ENCODE measurements at places on chromosomes 4 and X. TPM values are rescaled to one million over a fixed set of nuclear protein-coding genes. Genes with fewer than 3 reads are reported as not detected.

Gene NSUN7
- total RNA-seq = 8.0 TPM

- no peaks in the 10 kb centered on the region for H3K36me3 ChIP-seq
- no peak overlapping the region for H3K27ac ChIP-seq
Observed at GRCh38 chr4:83214079-83214478, 70.5 kb downstream of the COQ2 start.

DNA sequence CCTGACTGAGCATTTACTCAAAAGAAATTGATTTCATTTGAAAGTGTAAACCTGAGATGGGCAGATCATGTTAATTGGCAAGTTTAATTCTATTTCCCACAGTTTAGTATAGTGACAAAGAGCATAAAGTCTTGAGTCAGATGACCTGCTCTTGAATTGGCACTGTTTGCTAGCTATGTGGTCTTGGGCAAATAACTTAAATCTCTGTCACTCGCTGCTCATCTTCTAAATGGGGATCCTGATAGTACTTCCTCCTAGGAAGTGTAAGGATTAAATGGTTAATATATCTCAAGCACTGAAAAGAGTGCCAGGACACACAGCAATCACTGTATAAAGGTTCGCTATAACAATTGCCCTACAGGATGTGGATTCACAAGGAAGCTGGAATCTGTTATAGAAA is 242.8 kb upstream of the JADE1 start:
- no peak overlapping the region for H3K4me3 ChIP-seq
- H3K27me3 ChIP-seq = no peaks in the 10 kb centered on the region
- peak overlapping the region; percentile 6 for H3K27ac ChIP-seq
- H3K4me1 ChIP-seq = peaks cover 22% of the 10 kb centered on the region
- H3K36me3 ChIP-seq = no peaks in the 10 kb centered on the region

Gene SHROOM2
- 8.5 TPM for total RNA-seq

Gene MPP1
- total RNA-seq = 18.7 TPM

Gene TSPAN7
- 12.3 TPM for total RNA-seq

- H3K4me1 ChIP-seq = no peaks in the 10 kb centered on the region
- H3K27ac ChIP-seq = no peak overlapping the region
- DNase-seq = no peak
Observed at GRCh38 chr4:102799816-102800215, 27.5 kb downstream of the UBE2D3 start.

Gene FAM193A
- total RNA-seq = 9.8 TPM

DNA sequence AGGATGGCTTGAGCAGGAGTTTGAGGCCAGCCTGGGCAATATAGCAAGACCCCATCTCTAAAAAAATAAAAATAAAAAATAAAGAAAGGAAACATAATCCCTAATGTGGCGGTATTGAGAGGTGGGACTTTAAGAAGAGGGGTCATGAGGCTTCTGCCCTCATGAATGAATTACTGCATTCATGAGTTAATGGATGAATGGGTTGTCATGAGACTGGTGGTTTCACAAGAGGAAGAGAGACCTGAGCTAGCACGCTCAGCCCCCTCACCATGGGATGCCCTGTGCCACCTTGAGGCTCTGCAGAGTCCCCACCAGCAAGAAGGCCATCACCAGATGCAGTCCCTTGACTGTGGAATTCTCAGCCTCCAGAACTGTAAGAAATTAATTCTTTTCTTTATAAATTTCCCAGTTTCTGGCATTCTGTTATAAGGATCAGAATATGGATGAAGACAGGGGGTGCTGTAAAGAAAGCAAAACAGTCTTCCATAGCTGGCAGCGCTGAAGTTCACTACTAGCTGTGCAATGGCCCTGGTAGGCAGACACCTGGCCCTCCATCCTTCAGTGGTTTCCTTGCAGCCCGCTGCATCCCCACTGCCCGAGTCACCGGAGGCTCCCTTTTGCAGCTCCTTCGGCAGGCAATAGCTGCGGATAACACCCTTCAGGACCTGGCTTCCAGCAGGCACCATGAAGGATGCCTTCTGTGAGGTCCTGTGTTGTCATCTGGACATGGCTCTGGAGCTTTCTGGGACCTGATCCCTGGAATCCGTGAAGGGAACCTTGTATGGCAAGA is 44.8 kb upstream of the NSG1 start:
- H3K36me3 ChIP-seq = no peaks in the 10 kb centered on the region
- H3K4me3 ChIP-seq = no peak overlapping the region
- no peak overlapping the region for H3K27ac ChIP-seq
- no peaks in the 10 kb centered on the region for H3K4me1 ChIP-seq
- no peaks in the 10 kb centered on the region for H3K27me3 ChIP-seq

DNA sequence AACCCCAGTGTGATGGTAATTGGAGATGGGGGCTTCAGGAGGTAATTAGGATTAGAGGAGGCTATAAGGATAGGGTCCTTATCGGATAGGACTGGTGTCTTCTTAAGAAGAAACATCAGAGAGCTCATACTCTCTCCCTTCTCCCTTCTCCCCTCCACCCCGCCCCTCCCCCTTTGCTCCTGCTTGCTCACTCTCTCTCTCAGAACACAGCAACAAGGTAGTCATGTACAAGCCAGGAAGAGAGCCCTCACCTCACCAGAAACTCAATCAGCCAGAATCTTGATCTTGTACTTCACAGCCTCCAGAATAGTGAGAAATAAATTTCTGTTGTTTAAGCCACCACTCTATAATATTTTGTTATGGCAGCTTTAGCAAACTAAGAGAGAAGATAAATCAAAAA is 4.5 kb downstream of the DDX60L start:
- H3K36me3 ChIP-seq = no peaks in the 10 kb centered on the region
- no peak overlapping the region for H3K27ac ChIP-seq
- no peaks in the 10 kb centered on the region for H3K4me1 ChIP-seq
- H3K4me3 ChIP-seq = no peak overlapping the region

DNA sequence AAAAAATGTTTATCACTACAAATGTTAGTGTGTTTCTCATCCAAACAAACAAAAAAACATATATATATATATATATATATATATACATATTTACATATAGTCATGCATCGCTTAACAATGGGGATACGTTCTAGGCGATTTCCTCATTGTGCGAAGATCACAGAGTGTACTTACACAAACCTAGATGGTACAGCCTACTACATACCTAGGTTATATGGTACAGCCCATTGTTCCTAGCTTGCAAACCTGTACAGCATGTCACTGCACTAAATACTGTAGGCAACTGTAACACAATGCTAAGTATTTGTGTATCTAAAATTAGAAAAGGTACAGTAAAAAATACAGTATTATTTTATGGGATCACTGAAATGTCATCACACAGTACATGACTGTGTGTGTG is 16.4 kb upstream of the TMSB4X start:
- H3K27me3 ChIP-seq = no peaks in the 10 kb centered on the region
- H3K36me3 ChIP-seq = no peaks in the 10 kb centered on the region
- DNase-seq = no peak
- H3K27ac ChIP-seq = no peak overlapping the region

DNA sequence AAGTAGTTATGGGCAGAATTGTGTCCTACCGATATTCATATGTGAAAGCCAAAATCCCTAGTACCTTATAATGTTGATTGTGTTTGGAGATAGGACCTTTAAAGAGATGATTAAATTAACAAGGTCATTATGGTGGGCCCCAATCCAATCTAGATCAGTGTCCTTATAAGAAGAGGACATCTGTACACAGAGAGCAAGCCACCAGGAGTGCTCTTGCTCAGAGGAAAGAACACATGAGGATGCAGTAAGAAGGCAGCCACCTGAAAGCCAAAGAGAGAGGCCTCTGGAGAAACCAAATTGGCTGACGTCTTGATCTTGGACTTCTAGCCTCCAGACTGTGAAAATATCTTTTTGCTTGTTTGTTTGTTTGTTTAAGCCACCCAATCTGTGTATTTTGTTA is 1290.8 kb upstream of the PABPC4L start:
- no peaks in the 10 kb centered on the region for H3K36me3 ChIP-seq
- H3K27me3 ChIP-seq = no peaks in the 10 kb centered on the region
- DNase-seq = no peak
- H3K4me1 ChIP-seq = no peaks in the 10 kb centered on the region

DNA sequence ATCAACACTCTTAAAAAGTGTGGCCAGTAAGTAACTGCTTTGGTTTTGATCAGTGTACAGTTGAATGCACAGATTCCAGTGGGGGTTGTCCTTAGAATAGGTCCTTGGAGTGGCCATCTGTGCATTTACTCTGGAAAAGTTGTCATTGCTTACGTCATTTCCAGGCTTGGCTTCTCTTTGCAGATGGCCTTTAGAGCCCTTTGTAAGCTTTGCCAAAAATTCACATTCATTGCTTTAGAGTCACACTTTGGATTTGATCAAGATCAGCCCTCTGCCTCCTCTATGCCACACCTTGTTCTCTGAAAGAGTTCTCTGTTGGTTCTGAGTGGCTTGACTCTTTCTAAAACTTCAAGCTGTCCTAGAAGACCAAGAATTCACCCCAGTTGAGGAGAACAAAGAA is 83.9 kb downstream of the MAMLD1 start:
- H3K4me3 ChIP-seq = no peak overlapping the region
- no peaks in the 10 kb centered on the region for H3K4me1 ChIP-seq
- no peak for DNase-seq

- H3K36me3 ChIP-seq = no peaks in the 10 kb centered on the region
- H3K4me3 ChIP-seq = no peak overlapping the region
- H3K27me3 ChIP-seq = no peaks in the 10 kb centered on the region
- peak overlapping the region; percentile 55 for H3K27ac ChIP-seq
- peaks cover 7% of the 10 kb centered on the region for H3K4me1 ChIP-seq
Observed at GRCh38 chr4:73450398-73451004, 14.5 kb downstream of the AFP start.

Gene PRKG2
- 16.6 TPM for total RNA-seq

Gene UGT2B15
- total RNA-seq = 103 TPM

DNA sequence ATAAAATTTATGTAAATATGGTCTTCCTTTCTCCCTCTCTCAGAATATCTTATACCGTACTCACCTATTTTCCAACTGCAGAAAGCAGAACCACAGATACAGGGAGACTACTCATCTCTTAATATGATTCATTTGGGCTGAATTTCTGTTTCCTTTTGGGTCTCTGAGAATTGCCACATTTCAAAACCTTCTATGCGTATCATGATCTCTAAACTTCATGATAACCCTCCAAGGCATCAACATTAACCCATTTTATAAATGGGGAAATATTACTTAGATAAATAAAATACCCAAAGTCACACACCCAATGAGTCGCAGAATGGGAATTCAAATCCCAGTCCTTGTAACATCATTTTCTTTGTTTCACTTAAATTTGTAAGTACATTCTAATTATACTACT is 16.6 kb upstream of the PRDM8 start:
- peaks cover 15% of the 10 kb centered on the region for H3K4me1 ChIP-seq

Gene KLB
- total RNA-seq = 20.3 TPM

- no peak within 1 kb of the TSS for H3K4me3 ChIP-seq
- DNase-seq = peak; percentile 35
- H3K27me3 ChIP-seq = no peaks in the 10 kb centered on the region
- H3K4me1 ChIP-seq = no peaks in the 10 kb centered on the region
- no peaks in the 10 kb centered on the region for H3K36me3 ChIP-seq
- no peak within 1 kb of the TSS for H3K27ac ChIP-seq
Observed at GRCh38 chr4:68129793-68130192, at the start of gene TMPRSS11F. TMPRSS11F (minus strand) TSS chr4:68129869; CDS start chr4:68129820, 49 bp downstream.

Gene TIGD4
- total RNA-seq = 1.3 TPM

- no peaks in the 10 kb centered on the region for H3K4me1 ChIP-seq
- H3K36me3 ChIP-seq = no peaks in the 10 kb centered on the region
- no peaks in the 10 kb centered on the region for H3K27me3 ChIP-seq
- no peak overlapping the region for H3K4me3 ChIP-seq
- no peak for DNase-seq
Observed at GRCh38 chr4:74315376-74315775, 7.1 kb downstream of the EPGN start.

- no peak overlapping the region for H3K27ac ChIP-seq
- no peaks in the 10 kb centered on the region for H3K36me3 ChIP-seq
- H3K4me3 ChIP-seq = no peak overlapping the region
- no peaks in the 10 kb centered on the region for H3K27me3 ChIP-seq
- no peak for DNase-seq
Observed at GRCh38 chr4:145326491-145326890, 146.1 kb upstream of the OTUD4 start.

DNA sequence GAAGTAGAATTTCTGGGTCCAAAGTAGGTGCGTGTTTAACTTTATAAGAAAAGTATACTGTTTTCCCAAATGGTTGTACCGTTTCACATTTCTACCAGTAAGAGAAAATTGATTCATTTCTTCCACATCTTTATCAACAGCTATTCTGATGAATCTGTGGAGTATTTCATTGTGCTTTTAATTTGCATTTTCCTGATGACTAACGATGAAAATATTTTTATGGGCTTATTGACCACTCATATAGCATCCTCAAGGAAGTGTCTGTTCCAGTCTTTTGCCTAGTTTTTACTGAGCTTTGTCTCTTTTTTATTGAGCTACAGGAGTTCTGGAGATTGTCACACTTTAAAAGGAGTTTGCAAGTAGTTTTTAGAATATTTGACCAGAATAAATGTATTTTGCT is 92.6 kb downstream of the ASB9 start:
- no peaks in the 10 kb centered on the region for H3K27me3 ChIP-seq
- H3K27ac ChIP-seq = no peak overlapping the region
- no peak overlapping the region for H3K4me3 ChIP-seq
- DNase-seq = no peak

Gene PF4V1
- not detected for total RNA-seq

DNA sequence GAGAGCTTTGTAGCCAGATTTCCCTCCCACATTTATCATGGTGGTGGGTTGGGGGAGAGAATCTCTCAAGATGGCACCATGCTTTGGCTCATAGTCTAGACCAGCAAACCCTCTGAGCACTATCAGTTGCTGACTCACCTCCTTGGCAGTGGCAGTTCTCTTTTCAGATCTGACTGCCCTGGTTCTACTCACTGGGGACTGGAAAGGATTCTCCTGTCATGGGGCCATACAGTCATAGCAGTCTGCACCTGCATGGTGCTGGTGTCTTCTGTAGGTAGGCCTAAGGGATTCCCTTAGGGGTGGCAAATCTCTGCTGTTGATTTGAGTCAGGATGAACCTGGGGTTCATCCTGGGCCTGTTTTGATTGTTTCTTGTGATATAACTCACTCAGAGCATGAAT is 2.6 kb downstream of the TEX13B start:
- H3K36me3 ChIP-seq = no peaks in the 10 kb centered on the region
- DNase-seq = no peak
- H3K27me3 ChIP-seq = no peaks in the 10 kb centered on the region

Gene SMIM10
- total RNA-seq = 3.2 TPM

DNA sequence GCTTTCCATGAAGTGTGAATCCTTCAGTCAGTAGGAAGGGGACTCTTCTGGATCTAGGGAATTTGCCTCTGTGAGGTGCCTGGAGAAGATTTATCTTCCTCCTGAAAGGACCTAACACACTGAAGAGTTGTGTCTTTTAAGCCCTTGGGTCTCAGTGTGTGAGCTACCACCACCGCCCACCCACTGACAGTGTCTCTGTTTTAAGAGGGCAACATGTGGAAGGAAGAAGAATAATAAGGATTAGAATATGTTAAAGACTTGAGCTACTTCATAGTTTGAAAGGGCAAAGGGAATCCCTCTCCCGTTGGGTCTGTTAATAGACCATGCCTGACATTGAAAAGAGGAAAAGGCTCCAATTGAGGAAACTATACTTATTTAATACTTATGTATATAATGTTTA is 64.3 kb upstream of the TLR2 start:
- no peaks in the 10 kb centered on the region for H3K4me1 ChIP-seq
- no peak overlapping the region for H3K4me3 ChIP-seq

- H3K4me1 ChIP-seq = no peaks in the 10 kb centered on the region
- no peak for DNase-seq
- no peak overlapping the region for H3K27ac ChIP-seq
Observed at GRCh38 chr4:36343501-36344175, 62.2 kb downstream of the DTHD1 start.

Gene GJB1
- 95.4 TPM for total RNA-seq

GRCh38 chr4:69467797-69468196 is 27.9 kb downstream of the UGT2B4 start:
- H3K27ac ChIP-seq = no peak overlapping the region
- H3K4me1 ChIP-seq = no peaks in the 10 kb centered on the region
- no peak overlapping the region for H3K4me3 ChIP-seq
- no peak for DNase-seq

Gene SOWAHB
- 18.9 TPM for total RNA-seq

Data from hepatocyte (in vitro differentiated cells).